ENCODE measurements at places on chromosomes 2 and 18.
A peak's percentile ranks its signal among the peaks of the same experiment; 100 is the strongest.

DNA sequence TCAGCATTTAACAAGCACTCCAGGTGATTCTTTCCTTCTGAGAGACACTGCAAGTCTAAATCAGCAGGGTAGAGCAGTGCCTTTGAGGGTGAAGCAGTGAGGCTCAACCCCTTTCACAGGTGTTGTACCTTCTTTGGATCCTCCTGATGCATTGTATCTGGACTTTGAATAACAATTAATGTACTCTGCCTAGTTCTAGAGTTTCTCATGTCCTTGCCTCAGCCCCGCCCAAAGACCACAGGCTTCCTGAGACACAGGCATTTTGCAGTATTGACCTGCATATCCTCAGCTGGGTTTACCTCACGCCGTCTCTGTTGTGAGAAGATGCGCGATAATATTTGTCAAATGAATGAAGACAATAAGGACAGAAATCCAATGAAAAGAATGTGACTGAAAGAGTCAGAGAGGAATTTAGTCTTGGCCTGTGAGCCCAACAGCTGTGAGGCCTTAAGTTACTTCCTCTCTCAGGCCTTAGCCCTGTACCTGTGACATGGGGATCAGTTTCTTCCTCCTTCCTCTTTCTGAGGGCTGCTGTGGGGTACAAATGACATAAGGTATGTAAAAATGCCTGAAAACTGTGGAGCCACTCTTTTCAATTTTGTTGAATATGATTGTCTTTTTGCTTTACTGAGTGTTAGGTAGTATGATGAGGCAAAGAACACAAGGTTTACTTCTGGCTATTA lies 43.7 kb downstream of the WIPF1 start:
- DNase-seq, result no peak

GRCh38 chr2:173415431-173416381 lies 61.0 kb downstream of the CDCA7 start:
- DNase-seq, result peak; percentile 78

- DNase-seq, result no peak
Measured at GRCh38 chr2:11865378-11865777, 118.9 kb downstream of the LPIN1 start.

DNA sequence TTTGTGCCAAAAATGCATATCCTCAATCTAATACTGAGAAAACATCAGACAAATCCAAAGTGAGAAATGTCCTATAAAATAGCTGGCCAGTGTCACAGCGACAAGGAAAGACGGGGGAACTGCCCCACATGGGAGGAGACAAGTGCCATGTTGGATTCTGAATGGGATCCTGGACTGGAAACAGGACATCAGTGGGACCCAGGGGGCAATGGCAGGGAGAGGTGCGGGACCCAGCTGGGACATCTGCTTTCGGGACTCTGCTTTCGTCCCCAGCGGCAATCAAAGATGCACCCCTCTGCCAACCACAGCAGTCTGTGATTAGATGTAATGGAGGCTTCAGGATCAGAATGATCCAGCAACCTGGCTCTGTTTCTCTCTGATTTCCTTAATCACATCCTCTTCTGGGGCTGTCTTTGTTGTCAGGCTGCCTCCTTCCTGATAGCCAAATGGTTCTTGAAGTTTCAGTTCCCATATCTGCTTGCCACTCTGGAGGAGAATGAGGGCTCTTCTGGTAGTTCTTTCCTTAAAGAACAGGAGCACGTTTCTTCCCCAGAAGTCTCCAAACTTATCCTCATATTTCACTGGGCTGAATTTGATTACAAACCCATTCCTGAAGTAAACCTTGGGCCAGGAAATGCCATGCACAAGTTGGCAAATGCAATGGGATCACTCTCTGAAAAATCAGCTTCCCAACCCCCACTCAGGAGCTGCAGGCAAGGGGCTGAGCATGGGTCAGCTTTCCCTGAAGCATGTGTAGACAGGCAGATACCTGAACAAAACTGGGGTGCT lies 13.6 kb upstream of the PROC start:
- no peak for DNase-seq

GRCh38 chr2:28751956-28752630 lies 463 bp downstream of the PPP1CB start:
- DNase-seq, result peak; percentile 30

DNA sequence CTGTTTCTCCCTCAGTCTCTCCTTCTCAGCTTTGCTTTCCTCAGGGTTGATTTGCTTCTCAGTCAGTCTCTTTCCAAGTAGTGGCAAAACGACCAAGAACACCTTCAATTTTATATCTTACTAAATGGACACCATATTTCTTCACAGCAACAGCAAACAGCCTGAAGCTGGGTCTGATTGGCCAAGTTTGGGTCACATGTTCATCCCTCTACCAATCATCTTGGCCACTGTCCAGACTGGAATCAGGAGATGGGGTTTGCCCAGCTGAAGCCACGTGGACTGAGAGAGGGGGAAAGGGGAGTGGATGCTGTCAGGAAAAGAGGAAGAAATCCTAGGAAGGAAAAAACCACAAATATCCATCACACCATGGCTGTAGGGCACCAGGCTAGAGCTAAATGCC lies 42.0 kb upstream of the ACMSD start:
- DNase-seq, result no peak

DNA sequence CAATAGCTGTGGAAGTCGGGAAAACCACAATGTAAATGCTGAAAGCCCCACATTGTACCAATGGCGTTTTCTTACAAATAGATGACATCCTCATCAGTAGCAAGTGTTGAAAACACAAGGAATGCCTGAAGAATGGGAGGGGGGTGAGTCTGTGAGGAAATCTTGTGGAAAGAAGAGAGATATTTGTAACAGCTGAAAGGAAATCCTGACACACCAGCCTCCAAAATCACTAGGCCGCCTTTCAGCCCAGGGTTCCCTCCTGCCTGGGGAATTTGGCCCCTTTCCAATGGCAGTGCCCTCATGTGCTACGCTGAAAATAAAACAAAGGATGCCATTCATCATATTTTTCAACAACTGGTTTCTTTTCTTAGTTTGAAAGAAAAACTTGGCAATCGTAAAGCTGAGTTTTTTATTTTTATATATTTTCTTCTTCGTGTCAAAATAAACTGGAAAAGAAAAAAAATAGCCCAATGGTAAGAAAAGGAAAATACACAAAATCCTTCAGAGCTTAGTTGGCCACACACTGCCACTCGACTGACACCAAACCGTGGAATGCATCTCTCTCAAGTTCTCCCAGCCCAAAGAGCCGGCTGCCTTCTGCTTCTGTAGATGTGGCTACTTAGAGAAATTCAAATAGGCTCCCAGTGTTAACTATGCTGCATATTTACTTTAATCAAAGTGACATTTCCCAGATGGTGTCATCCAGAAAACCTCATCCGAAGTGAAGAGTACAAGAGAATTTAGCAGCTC lies 52.0 kb downstream of the FTCDNL1 start:
- DNase-seq, result no peak

- DNase-seq, result peak; percentile 38
Measured at GRCh38 chr2:172931256-172931894, 144.3 kb upstream of the MAP3K20 start.

- DNase-seq, result no peak
Measured at GRCh38 chr2:232781765-232782164, 5.4 kb upstream of the KCNJ13 start.

DNA sequence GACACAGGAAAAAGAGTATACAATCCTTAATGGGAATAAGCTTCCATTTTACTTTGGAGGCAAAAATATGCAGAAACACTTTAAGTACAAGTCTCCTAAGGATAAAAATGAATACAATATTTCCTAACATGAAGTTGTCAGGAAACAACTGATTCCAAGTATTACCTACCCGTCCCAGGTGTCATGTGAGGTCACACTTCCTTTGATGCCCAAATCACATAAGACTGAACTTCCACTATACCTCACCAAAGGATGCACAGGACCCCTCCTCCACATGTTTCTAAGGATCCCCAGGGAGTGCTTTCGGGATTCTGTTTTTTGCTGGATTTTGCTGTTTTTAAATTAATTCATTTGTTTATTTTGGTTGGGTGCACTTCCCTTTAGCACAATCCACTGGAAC lies 438.5 kb upstream of the TCF4 start:
- no peak for DNase-seq

DNA sequence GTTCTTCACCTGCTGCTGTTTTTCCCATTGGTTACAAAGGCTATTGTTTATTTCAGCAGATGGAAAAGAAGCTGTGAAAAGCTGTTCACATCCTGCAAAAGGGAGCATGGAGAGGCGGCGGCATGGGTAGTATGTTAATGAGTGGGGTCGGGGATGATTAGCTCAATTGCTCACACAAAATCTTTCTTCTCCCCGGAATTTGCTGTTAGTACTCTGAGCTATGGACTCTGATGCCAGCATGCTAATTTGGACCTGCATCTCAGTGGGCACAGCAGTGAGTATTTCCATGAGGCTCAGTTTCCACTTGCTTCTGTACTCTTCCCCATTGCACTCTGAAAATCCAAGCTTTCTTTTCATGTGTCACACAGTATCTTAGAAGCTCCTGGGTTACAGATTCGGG lies 61.6 kb downstream of the DNER start:
- DNase-seq, result no peak

DNA sequence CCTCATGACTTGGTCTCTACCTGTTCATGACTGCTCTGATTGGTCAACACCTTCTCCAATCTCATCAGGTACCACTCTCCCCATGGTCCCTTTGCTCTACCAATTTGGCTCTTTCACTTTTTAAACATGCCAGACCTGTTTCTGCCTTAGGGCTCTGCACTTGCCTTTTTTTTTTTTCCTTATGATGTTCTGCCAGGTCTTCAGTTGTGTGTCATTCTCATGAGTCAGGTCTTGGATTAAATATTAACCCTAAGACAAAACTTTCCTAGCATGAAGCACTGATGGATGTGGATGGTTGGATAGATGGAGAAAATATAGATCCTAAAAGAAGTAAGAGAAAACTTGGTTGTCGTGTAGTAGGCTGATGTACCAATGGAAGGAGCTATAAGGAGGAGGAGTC lies 219.3 kb downstream of the TTC32 start:
- no peak for DNase-seq

GRCh38 chr2:71560638-71561011 lies 107.3 kb downstream of the DYSF start:
- no peak for DNase-seq

- no peak for DNase-seq
Measured at GRCh38 chr2:159711562-159712142, 654 bp upstream of the MARCHF7 start.

DNA sequence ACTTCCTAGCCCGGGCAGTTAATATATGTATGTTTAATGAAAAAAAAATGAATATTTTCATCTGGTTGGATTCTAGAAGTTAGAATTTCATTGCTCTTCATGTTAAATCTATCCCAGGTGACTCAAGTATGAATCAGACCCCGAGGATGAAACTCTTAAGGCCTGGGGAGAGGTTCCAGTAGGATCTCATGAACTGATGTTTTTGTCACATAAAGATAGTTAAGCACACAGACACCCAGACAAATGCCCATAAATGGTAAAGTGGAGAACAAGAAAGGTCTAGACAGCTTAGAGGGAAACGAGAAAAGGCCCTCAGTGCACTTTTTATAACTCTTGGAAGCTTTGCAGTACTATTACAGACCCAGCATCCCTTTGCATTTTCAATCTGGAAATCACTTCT lies 114.1 kb downstream of the RIF1 start:
- no peak for DNase-seq
